NCI-H345 (cell line): ENCODE measurements at places on chromosomes 3 and 15.

DNA sequence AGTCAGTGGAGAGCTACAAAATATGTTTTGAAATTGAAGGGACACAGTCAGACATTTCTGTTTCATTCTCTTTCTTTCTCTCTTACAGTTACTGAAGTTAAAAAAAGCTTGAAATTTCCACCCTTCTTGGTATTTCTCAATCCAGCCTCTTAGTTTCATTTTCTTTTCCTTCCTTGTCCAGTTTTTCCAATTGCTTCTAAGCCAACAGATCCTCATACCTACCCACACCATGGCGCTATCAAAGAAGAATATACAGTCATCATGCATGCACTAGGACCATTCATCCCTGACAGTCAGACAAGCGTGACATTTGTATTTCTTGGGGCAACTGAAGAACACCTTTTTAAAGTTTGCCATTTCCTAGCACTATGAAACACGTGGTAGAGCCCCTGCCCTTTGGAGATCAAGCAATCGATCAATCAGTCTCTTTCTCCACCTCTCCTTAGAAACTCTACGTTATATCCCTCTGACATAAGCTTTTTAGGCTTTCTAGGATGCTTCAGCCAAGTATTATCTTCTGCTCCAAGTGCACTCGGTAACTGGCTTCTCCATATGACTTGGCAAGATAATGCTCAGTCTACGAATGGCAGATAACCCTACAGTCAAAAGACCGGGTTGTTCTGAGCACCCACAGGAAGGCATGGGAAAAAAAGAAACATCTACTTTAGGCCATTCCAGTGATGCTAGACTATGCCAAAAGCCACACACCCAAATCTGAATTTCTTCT is 65.4 kb downstream of the FBN1 start:
- DNase-seq = no peak

DNA sequence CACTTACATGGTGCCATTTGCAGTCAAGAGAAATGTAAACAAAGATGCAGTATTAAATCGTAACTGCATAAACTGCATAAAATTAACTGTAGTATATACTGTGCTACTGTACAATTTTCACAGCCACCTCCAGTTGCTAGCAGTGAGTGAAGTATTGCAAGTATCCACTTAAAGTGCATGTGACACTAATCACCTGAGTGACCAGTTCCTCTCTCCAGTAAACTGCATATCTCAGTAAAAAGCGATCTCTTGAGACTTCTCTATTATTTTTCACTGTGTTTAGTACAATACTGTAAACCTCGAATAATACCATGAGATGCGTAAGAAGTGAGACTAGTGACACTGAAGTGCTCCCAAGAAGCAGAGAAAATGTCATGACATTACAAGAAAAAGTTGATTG is 111.7 kb upstream of the PLXND1 start:
- no peak for DNase-seq

DNA sequence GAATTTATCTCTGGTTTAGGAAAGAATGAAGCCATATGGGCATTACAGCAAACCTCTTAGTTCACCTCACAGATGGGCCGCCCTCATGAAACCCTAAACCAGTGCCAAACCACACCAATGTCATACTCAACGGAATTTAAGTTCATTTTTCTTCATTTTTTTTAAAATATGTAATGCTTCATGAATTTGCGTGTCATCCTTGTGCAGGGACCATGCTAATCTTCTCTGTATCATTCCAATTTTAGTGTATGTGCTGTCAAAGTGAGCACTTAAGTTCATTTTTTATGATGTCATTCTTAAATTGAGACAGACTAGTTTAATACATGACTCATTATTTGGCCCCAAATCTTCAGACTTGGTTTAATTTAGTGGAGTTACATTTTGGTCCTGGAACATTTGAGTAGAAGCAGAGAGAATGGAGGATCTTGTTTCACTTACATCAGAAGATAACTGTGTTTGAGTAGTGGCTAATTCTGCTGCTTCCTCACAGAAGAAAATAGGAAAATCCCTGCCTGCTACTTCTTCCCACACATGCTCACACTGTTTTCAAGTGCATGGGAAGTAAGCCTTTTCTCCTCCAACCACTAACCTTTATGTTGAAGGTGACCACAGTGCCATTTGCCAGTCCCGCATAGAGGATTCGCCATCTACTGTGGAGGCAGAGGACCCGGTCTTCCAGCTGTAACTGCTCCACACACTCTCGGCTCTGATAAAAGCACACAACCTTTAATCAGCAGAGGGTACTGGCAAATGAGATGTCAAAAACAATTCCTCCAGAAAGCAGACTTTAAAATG is 63.3 kb downstream of the ZNF106 start:
- no peak for DNase-seq

DNA sequence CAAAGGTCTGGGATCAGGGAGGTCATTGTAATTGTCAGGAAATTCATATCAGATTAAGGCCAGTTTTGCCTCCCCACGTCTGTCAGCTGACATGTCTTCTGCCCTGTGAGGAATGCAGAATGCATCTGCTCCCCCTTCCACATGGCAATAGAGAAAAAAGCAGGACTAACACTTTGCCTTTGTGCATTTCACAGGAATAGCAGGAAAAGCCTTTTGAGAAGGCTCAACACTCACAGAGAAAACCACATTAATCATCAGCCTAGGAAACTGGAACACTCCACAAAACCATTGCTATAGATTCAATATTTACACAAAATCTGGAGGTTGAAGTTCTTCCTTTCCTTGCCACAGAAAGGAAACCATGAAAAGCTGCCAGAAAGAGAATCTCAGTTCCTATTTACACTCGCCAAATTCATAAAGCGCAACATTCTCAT is 165.2 kb upstream of the HES1 start:
- DNase-seq = no peak

GRCh38 chr3:143471705-143472104 is 352.1 kb downstream of the CHST2 start:
- DNase-seq = no peak

DNA sequence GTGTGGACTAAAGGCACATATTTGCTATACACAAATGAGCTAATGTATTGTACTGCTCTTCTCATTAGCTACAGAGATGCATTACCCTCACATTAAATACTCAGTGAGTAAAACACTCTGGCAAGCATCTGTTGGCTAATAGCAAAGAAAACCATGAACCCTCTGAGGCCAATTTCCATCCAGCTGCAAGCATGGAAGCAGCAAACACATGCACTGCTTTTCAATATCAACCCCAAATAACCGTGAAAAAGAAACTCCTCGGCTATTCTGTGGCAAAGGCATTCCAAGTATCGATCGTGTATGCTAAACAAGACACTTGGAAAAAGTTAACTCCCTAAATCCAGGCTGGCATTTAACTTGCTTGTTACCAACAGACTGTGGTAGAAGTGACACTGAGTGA is 67.0 kb downstream of the PEAK1 start:
- DNase-seq = no peak

- DNase-seq = no peak
These were observed 2.9 kb upstream of the RASGRF1 start for GRCh38 chr15:79093352-79093935.

DNA sequence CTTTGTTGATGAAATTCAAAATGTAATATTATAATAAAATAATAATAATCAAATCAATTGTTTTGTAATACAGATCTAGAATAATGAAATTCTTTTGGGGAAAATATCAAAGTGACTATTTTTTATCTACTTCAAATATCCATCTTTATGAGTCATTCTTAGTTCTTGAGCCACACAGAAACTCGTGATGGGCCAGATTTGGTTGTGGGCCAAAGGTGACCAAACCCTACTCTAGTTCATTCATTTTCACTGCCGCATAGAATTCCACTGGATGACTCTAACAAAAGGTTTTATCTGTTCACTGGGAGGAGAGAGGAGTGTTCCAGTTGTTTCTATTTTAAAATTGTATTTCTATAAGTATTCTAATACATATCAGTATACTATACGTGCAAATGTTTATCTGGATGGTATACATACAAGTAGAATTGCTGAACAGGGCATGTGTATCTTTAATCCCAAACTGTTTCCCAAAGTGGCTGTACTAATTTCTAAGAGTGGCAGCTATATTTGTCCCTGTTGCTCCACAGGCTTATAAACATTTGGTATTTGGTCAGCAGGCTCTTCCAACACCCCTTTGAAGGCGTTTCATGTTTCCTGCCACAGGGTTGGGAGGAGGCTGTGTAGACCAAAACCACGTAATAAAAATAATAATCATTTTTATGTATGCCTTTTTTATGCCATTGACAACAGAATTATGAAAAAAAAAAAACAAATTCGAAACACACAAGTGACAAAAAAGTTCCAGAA is 7.3 kb upstream of the RTP3 start:
- DNase-seq = no peak
